ENCODE measurements at places on chromosomes 11 and 22.

DNA sequence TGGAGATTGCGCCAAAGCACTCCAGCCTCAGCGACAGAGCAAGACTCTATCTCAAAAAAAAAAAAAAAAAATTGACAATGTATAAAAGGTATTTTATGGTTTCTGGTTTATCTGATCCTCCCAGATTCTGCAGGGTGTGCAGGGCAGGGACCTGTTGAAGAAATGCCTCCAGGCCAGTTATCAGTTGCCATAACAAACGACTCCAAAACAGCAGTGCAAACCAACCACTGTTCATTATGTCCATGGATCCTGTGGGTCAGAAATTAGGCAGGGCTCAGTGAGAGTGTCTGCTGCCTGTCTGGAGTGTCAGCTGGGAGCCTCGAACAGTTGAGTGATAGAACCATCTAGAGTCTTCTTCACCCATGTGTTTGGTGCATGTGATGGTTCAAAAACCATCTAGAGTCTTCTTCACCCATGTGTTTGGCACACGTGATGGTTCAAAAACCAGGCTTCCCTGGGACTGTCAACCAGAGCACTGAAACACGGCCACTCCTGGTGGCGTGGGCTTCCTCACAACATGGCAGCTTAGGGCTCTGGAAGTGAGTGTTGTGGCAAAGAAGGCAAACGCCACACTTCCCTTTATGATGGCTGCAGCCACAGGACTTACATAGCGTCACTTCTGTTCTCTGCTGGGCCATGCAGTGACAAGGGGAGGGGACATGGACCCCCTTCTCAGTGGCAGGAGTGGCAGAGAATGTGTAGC lies 115.1 kb upstream of the CRYBB3 start:
- ATAC-seq = no peak

DNA sequence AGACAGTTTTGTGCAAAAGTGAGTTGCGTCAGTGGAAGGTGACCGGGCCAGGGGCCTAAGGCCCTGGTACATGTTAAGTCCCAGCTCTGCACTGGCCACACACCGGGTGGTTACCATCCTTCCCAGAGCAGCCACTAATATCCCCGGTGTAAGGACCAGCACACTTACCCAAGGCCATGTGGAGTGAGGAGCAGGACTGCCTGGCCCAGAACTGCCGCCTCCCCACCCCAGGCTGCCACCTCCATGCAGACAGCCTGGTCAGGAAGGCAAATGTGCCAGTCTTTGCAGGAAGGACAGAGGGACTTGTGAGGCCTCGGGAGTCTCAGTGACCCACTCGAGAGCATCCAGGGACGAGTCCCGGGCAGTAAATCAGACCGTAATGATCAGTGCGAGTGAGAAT lies 102.9 kb downstream of the MORC2 start:
- no peak for ATAC-seq

- ATAC-seq = no peak
These were observed 9.0 kb downstream of the POLR3H start for GRCh38 chr22:41535244-41535643.

DNA sequence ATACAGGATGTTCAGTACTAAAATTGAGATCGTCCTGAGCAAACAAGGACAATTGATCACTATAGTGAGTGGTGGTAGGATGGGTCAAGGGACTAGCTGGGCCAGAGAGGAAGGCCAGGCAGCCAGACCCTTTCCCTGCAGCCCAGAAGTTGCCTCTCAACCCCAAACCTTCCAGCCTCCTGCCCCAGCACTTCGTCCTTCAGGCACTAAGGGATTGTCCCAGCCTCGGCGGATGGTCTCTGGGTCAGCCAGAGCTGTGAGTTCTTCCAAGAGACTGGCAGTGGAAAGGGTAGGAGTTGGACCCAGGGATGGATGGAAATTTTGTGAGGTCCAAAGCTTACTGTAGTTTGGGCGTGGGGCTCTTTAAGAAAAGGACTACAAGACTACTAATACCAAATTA lies 3.6 kb upstream of the LMO1 start:
- no peak for ATAC-seq

- ATAC-seq = no peak
These were observed 77.8 kb downstream of the BCR start for GRCh38 chr22:23257889-23258825.

DNA sequence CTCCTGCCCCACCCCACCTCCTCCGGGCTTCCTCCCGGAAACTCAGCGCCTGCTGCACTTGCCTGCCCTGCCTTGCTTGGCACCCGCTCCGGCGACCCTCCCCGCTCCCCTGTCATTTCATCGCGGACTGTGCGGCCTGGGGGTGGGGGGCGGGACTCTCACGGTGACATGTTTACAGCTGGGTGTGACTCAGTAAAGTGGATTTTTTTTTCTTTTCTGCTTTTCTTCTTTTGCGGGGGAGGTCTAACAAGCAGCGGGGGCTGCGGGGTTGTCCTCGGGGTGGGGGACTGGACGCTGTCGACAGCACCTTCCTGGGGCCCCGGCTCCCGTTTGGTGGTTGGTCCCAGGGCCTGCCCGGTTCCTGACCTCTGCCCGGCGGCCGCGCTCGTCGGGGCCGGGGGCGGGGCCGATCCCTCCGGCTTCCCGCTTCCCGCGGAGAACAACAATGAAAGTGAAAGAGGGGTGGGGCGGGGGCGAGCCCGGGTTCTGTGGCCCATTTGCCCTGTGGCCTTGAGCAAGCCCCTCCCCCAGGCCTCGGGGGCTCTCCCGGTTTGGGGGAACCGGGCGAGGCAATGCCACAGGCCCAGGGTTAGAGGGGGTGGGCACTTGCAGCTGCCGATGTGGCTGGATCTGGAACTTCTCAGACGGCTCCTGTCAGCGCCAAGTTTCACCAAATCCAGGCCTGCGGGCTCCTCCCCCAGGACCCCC lies 975 bp upstream of the MDK start:
- ATAC-seq = peak; percentile 39

- ATAC-seq = peak; percentile 35
These were observed 50.5 kb upstream of the ADA2 start for GRCh38 chr22:17269607-17270261.

- ATAC-seq = no peak
These were observed 2.8 kb upstream of the PHLDB1 start for GRCh38 chr11:118604566-118604965.

- no peak for ATAC-seq
These were observed 63.0 kb upstream of the PARVG start for GRCh38 chr22:44117746-44118145.

GRCh38 chr22:41480397-41480735 lies 11.4 kb downstream of the ACO2 start:
- no peak for ATAC-seq

DNA sequence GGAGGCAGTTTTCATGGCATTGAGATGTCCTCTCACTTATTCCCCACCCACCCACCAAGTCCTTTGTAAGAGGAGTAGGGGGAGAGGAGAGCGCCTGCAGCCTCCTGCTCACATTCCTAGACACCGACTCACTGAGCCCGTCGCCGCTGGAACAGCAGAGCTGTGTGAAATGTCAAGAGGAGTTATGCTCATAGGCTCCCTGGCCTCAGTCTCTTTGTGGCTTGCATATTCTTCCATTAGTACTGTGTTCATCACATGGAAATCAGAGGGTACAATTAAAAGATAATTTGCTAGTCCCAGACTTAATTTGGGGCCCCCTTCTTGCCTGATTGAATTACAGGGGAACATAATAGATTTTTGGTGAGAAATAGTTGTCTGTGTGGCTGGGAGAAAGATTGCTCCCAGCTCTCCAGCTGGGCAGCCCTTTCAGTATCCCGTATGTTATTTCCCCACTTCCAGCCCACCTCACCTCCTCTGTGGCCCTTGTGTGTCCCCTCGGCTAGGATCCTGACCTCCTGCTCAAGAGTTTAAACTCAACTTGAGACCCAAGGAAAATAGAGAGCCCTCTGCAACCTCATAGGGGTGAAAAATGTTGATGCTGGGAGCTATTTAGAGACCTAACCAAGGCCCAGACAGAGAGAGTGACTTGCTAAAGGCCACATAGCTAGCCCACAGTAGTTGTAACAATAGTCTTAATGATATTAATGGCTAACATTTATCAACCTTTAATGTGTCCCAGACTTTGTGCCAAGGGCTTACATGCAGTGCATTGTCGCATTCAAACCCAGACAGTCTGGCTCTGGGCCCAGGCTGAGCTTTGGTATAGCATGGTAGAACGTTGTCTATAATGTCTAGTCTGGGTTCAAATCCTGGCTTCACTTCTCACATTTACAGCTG lies 32.2 kb downstream of the LIMK2 start:
- no peak for ATAC-seq

DNA sequence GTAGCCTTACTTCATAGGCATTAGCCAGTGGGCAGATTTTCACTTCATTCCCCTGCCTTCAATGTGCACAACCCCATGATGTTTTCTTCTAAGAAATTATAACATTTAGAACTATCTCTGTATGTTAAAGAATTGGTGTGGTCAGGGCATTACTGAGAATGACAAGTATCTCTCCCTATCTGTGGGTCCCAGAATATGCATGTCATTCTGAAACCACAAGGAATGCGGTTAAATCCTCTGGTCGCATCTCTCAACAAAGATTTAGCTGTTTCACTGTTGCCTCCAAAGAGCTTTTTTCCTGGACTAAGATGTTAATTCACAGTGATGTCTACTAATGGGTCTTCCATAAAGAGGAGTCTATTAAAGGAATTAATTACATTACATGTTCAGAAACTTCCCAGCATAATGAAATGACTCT lies 62.7 kb downstream of the LIF start:
- no peak for ATAC-seq

GRCh38 chr11:125923012-125923579 lies 18.8 kb downstream of the DDX25 start:
- ATAC-seq = peak; percentile 66

DNA sequence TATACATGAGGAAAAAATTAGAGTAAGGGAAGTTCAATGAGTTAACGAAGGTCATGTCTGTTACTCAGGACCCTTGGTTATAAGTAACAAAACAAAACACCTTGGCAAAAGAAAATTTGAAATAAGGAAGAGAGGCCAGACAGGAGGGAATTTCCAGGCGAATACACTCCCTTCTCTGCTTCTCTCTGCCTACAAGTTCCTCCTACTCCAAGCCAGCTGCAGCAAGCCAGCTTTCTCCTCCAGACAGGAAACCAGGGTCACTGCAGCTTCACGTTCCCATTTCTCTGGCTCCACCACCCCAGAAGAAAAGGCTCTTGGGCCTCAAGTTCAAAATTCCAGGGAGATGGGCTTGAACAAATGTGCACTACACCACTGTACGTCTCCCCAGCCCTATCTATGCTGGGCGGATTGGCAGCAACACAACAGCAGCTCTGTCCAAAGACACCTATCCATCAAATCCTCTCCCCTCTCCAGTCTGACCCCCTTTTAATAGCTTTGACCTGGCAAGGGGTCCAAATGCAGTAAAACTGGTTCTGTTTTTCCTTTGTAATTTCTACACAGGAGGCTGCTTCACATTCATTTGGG lies 27.7 kb downstream of the SMCO4 start:
- ATAC-seq = no peak

GRCh38 chr11:2138068-2138430 lies 1.1 kb downstream of the IGF2 start:
- no peak for ATAC-seq

GRCh38 chr11:34792814-34793258 lies 123.3 kb downstream of the APIP start:
- no peak for ATAC-seq

DNA sequence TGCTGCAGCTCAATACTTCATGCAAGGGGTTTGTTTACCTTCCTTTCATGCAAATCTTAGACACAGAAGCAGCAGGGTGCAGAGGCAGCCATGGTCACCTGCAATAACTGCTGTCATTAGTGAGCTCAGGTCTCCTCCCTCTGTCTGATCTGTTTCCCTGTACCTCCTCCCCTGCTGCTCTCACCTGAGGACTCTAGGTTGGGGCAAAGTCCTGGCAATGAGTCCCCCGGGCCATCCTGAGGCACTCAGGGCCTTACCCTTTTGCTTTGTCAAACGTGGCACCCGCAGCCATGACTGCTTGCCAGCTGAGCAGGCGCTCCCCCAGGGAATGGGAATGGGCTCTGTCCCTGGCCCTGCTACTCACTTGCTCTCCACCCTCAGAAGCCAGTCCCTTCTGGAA lies 3.9 kb downstream of the LRRC10B start:
- no peak for ATAC-seq

DNA sequence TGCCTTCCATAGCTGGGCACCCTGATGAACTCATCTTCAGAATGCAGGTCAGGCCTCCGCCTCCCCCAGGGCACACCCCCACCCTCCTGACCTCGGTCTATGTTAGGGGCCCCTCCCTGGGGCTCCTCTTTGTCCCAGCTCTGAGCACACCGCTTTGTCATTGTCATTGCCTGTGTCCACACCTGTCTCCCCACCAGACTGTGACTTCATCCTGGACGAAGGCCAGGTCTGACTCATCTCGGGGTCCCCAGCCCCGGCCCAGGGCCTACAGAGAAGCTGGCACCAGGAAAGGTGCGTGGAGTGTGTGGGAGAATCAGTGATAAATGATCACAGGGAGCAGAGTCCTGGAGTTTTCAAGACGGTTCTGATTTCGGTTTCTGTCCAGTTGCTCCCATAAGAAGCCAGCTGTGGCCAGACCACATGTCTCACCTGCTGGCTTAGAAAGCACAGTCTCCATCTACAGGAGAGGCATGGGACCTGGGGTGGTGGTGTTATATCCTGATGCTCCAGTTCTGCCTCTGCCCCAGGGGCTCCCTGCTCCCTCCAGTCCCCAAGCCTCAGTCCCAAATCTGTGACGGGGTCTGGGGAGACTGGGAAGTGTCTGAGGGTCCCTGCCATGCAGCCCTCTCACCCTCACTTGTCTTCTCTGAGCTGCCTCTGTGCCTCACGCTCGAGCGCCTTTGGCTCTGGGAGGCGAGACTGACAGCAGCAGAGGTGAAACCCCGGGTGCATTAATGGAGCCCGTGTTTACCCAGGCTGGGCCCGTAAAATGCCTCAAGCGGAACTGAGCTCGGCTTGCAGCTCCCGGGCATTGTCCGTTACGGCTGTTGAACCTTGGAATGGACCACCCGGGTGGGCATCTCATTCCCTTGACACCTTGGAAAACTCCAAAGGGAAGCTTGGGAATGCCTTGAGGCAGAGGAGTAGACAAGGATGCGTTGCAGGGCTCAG lies 85.5 kb upstream of the WNT11 start:
- no peak for ATAC-seq

DNA sequence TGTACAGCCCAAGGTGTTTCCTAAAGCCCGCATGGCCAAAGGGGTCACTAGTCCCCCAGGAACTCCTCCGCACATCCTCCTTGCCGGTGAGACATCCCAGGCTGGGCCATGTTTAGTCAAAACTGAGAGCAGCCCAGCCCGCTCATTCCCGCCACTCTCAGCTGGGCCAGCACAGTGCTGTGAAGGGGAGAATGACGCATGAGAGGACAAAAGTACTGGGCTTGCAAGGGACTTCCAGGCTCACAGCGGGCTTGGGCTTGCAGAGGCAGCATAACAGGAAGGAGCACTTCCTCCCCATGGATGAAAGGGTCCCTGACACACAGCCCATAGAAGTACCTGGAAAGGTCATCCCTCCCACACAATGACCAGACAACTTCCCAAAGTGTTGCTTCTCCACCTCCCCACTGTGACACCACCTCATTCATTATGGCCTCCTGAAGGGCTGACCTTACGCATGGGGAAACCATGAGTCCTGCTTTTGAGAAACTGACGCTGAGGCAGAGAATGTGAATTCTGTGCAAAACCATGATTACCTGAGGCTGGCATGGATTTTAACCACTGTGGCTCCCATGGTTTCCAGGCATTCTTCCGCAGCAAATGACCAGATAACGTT lies 19.1 kb downstream of the ETS1 start:
- no peak for ATAC-seq

GRCh38 chr11:119155733-119156492 lies 7.1 kb downstream of the ABCG4 start:
- no peak for ATAC-seq

GRCh38 chr11:46242952-46243795 lies 34.3 kb upstream of the CREB3L1 start:
- ATAC-seq = peak; percentile 88
